ENCODE measurements at places on chromosomes 1 and 21. TPM values are rescaled to one million over a fixed set of nuclear protein-coding genes. Genes with fewer than 3 reads are reported as not detected.

GRCh38 chr1:15153842-15154479, 414 bp downstream of the TMEM51 start:
- H3K4me1 ChIP-seq = peaks cover 28% of the 10 kb centered on the region
- peak; percentile 15 for DNase-seq
- H3K27me3 ChIP-seq = peaks cover 45% of the 10 kb centered on the region
- no peak overlapping the region for H3K4me3 ChIP-seq
- no peaks in the 10 kb centered on the region for H3K36me3 ChIP-seq

DNA sequence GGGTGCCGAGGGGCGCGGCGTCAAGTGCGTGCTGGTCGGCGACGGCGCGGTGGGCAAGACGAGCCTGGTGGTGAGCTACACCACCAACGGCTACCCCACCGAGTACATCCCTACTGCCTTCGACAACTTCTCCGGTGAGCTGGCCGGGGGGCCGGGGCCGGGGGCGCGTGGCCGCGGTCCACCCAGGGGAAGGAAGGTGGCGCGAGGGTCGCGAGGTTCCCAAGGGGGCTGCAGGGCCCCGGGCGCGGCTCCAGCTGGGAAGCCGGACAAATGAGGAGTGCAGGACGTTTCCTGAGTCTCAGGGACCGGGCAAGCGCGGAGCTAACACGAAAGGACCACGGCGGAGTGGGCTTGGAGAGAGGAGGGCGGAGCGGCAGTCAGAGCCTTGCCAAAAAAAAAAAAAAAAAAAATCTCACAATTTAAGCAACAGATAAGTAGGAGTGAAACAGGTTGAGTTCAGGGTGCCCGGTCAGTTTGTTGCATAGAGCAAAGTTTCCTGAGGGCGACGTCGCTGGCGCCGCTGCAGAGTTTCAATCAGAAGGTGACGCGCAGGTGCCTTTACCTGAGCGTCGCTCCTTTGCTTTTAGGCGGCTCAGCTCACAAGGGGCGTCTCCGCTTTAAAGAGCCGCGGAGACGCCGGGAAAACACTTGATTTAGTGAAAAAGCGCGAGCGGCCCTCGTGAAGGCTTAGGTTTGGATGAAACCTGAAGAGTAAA, 750 bp downstream of the RHOU start:
- no peak overlapping the region for H3K4me3 ChIP-seq
- H3K36me3 ChIP-seq = no peaks in the 10 kb centered on the region
- H3K4me1 ChIP-seq = peaks cover 13% of the 10 kb centered on the region

DNA sequence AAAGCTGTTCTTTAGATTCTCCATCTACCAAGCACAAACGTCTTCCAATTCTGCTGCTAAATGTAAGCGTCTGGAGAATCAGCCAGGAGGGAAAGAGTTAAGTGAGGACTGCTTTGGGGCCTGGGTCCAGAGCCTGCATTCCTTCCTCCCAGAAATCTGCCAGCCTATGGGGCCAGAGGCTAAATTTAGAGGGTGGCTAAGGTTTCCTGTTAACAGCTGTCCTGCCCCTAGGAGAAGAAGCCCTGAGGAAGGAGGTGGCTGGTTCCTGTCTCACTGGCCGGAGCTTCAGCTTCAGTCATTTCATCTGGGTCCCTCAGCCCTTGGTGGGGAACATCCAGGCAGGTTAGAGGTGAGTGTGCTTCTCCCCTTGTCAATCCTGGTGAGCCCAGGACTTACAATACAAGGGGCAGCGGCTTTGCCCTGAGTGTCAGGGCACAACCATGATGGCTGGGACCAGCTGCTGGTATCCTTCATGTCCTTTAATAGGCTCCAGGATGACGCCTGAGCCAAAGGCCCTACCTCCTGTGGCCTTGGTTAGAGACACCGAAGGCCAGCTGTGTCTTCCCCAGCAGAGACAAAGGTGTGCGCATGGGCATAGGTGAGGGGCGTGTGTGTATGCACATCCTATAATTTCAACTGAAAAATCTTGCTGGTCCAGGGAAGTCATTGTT, at the start of gene STYXL2:
Gene STYXL2 (plus strand): TSS at position 230 of the 671 bp plus-strand sequence. CDS start 775 bp downstream, outside the sequence.
- no peak for DNase-seq
- peaks cover 18% of the 10 kb centered on the region for H3K4me1 ChIP-seq
- H3K4me3 ChIP-seq = no peak within 1 kb of the TSS
- no peaks in the 10 kb centered on the region for H3K27me3 ChIP-seq
- H3K36me3 ChIP-seq = no peaks in the 10 kb centered on the region

- no peak overlapping the region for H3K4me3 ChIP-seq
- no peak overlapping the region for H3K27ac ChIP-seq
- H3K27me3 ChIP-seq = peaks cover 27% of the 10 kb centered on the region
- DNase-seq = no peak
- peaks cover under 1% of the 10 kb centered on the region for H3K4me1 ChIP-seq
- no peaks in the 10 kb centered on the region for H3K36me3 ChIP-seq
Measured at GRCh38 chr1:210239349-210240111, 6.9 kb downstream of the SERTAD4 start.

GRCh38 chr1:56448529-56449300, 130.6 kb downstream of the PLPP3 start:
- H3K27me3 ChIP-seq = peaks cover 2% of the 10 kb centered on the region
- no peaks in the 10 kb centered on the region for H3K36me3 ChIP-seq
- H3K27ac ChIP-seq = no peak overlapping the region
- no peaks in the 10 kb centered on the region for H3K4me1 ChIP-seq
- DNase-seq = no peak

DNA sequence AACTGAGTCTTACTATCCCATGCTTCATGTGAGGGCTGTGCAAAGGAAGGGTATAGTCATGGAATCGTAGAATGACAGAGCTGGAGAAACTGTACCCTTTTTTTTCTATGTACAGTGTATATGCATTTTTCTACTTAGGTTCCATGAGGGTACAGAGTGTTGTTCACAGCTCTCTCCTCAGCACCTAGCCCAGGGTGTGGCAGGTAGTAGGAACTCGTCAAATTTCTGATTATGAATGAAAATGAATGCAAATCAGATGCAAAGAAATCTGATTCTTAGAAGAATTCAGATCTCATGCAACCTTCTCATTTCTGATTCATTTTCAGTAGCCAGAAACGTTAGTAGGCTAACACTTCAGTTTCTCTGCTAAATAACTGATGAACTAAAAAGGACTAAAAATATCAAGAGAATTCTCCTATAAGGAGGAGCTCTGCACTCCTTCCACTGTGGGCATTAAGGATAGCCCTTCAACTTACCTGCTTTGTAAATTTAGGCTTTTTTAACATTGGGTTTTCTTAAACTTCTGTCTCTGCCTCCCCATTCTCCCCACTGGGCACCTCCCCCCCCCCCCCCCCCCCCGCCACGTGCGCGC, 18.0 kb upstream of the HHAT start:
- H3K36me3 ChIP-seq = no peaks in the 10 kb centered on the region
- H3K4me3 ChIP-seq = no peak overlapping the region
- no peak for DNase-seq
- H3K27ac ChIP-seq = no peak overlapping the region

- peak; percentile 95 for DNase-seq
- peak overlapping the region; percentile 69 for H3K4me3 ChIP-seq
- H3K27ac ChIP-seq = peak overlapping the region; percentile 98
- H3K27me3 ChIP-seq = no peaks in the 10 kb centered on the region
Measured at GRCh38 chr1:66335859-66336640, 197.9 kb upstream of the SGIP1 start.

DNA sequence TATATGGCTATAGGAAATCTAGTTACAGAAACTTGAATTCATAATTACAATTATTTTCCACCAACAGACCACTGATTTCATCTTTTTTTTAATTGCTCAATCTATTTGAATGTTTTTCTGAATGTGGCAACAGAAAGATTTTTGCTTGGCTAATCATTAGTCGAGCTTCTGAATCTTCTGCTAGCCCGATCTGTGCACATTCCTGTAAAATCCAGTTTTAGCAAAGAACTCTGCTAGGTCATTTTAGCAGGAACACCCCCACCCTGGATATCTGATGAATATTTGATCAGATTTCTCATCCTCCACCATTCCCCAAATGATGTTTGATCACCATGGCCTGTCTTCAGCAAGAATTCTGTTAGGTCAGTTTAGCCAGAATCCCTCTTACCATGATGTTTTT, 176.3 kb downstream of the LEPR start:
- no peak overlapping the region for H3K27ac ChIP-seq
- H3K27me3 ChIP-seq = no peaks in the 10 kb centered on the region
- H3K4me1 ChIP-seq = no peaks in the 10 kb centered on the region
- H3K4me3 ChIP-seq = no peak overlapping the region
- no peak for DNase-seq

- peaks cover 10% of the 10 kb centered on the region for H3K4me1 ChIP-seq
- DNase-seq = no peak
- no peaks in the 10 kb centered on the region for H3K36me3 ChIP-seq
- no peak overlapping the region for H3K27ac ChIP-seq
- no peak overlapping the region for H3K4me3 ChIP-seq
Measured at GRCh38 chr1:58905628-58906221, 121.9 kb upstream of the JUN start.

- H3K36me3 ChIP-seq = peaks cover 2% of the 10 kb centered on the region
- no peak overlapping the region for H3K27ac ChIP-seq
- DNase-seq = no peak
- H3K27me3 ChIP-seq = no peaks in the 10 kb centered on the region
- H3K4me1 ChIP-seq = no peaks in the 10 kb centered on the region
- no peak overlapping the region for H3K4me3 ChIP-seq
Measured at GRCh38 chr1:218317061-218317460, 28.1 kb upstream of the TGFB2 start.

- H3K27ac ChIP-seq = no peak overlapping the region
- no peak overlapping the region for H3K4me3 ChIP-seq
- H3K36me3 ChIP-seq = no peaks in the 10 kb centered on the region
- no peak for DNase-seq
- H3K27me3 ChIP-seq = no peaks in the 10 kb centered on the region
- no peaks in the 10 kb centered on the region for H3K4me1 ChIP-seq
Measured at GRCh38 chr1:232987046-232987773, 36.8 kb downstream of the NTPCR start.

DNA sequence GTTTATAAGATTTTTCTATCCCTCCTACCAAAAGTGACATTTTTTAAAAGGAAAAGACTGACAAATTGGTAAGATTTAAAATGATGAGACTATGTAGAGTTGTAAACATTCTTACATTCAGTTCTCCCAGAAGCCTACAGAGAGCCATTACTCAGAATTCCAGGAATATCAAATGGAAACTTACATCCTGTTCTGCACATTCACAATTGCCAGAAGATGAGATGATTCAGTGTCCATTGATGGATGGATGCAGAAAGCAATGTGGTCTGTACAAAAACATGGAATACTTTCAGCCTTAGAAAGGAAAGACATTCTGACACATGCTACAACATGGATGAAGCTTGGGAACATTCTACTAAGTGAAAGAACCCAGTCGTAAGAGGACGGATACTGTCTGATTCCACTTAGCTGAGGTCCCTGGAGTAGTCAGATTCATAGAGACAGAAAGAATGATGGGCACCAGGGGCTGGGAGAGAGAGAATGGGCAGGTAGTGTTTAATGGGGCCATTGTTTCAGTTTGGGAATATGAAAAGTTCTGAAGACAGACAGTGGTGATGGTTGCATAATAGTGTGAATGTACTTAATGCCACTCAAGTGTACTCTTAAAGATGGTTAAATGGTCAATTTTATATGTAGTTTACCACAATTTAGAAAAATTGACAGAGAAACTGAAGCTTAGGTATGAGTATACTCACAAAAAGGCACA, 16.6 kb downstream of the MX1 start:
- H3K27ac ChIP-seq = no peak overlapping the region
- no peaks in the 10 kb centered on the region for H3K27me3 ChIP-seq
- peaks cover 96% of the 10 kb centered on the region for H3K36me3 ChIP-seq
- H3K4me1 ChIP-seq = no peaks in the 10 kb centered on the region
- DNase-seq = no peak

GRCh38 chr1:228515200-228515834, 28.1 kb downstream of the RNF187 start:
- no peaks in the 10 kb centered on the region for H3K4me1 ChIP-seq
- H3K27ac ChIP-seq = no peak overlapping the region
- H3K4me3 ChIP-seq = no peak overlapping the region
- H3K36me3 ChIP-seq = no peaks in the 10 kb centered on the region

GRCh38 chr1:152036267-152037216, at the start of gene S100A11:
Gene S100A11, minus strand, starts transcription at chr1:152037004. Its CDS starts 89 bp downstream, at chr1:152036915.
- peaks cover 38% of the 10 kb centered on the region for H3K4me1 ChIP-seq
- H3K4me3 ChIP-seq = peak within 1 kb of the TSS; percentile 46
- H3K36me3 ChIP-seq = peaks cover 6% of the 10 kb centered on the region
- H3K27me3 ChIP-seq = no peaks in the 10 kb centered on the region

DNA sequence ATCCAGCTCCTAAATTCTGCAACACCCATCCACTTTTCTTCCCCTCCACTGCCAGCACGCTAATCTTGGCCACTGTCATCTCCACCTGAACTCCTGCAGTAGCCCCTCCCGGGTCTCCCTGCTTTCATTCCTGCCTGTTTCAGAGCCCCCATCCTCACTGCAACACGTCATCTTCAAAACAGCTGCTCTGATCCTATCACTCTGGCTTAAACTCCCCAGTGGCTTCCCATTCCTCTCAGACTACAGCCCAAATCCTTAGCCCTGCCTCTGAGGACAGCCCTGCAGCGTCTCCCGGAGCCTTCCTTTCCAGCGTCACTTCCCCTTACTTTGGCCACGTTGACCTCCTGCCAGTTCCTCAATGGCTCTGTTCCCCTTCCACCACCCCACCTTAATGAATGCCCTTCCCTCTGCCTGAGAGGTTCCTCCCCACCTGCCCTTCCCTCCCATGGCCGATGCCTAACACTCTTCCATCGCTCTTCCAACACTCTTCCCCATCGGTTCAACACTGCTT, 22.9 kb upstream of the IFNAR2 start:
- H3K27ac ChIP-seq = peak overlapping the region; percentile 60
- H3K4me1 ChIP-seq = peaks cover 61% of the 10 kb centered on the region
- no peak for DNase-seq
- no peak overlapping the region for H3K4me3 ChIP-seq

- DNase-seq = no peak
- H3K36me3 ChIP-seq = no peaks in the 10 kb centered on the region
- no peak overlapping the region for H3K4me3 ChIP-seq
- no peak overlapping the region for H3K27ac ChIP-seq
- H3K4me1 ChIP-seq = no peaks in the 10 kb centered on the region
Measured at GRCh38 chr1:47875831-47876586, 121.2 kb downstream of the TRABD2B start.

GRCh38 chr21:38979271-38980121, 173.8 kb downstream of the ETS2 start:
- no peaks in the 10 kb centered on the region for H3K4me1 ChIP-seq
- no peaks in the 10 kb centered on the region for H3K36me3 ChIP-seq
- no peak for DNase-seq
- peaks cover 6% of the 10 kb centered on the region for H3K27me3 ChIP-seq
- no peak overlapping the region for H3K27ac ChIP-seq

GRCh38 chr1:206492589-206492988, 14.7 kb upstream of the RASSF5 start:
- no peak overlapping the region for H3K4me3 ChIP-seq
- no peak for DNase-seq
- no peak overlapping the region for H3K27ac ChIP-seq
- H3K36me3 ChIP-seq = no peaks in the 10 kb centered on the region
- no peaks in the 10 kb centered on the region for H3K27me3 ChIP-seq

GRCh38 chr21:26136671-26137070, 33.9 kb downstream of the APP start:
- no peak for DNase-seq
- H3K4me3 ChIP-seq = no peak overlapping the region
- no peaks in the 10 kb centered on the region for H3K36me3 ChIP-seq

Gene ZMYND12
- 0.79 TPM for total RNA-seq

Gene PDPN
- 0.27 TPM for total RNA-seq

Gene C1orf115
- 21.4 TPM for total RNA-seq

Gene SDC3
- 4.4 TPM for total RNA-seq

Gene PTCH2
- total RNA-seq = 0.90 TPM

Gene OR2L5
- not detected for total RNA-seq

Gene SPRR5
- total RNA-seq = not detected

Gene INAVA
- total RNA-seq = 0.34 TPM

Gene F13B
- total RNA-seq = not detected

Gene C4BPA
- total RNA-seq = not detected

Gene CA6
- total RNA-seq = not detected
